Stimulated activated naive CD8-positive, alpha-beta T cell treated with anti-CD3 and anti-CD28 coated beads, Interleukin-15, amount 100 ng/mL, for 72 hours (primary cell): ENCODE measurements at places on chromosomes 1 and 21.

GRCh38 chr21:38775733-38776132 lies 30.0 kb upstream of the ETS2 start:
- DNase-seq: no peak

DNA sequence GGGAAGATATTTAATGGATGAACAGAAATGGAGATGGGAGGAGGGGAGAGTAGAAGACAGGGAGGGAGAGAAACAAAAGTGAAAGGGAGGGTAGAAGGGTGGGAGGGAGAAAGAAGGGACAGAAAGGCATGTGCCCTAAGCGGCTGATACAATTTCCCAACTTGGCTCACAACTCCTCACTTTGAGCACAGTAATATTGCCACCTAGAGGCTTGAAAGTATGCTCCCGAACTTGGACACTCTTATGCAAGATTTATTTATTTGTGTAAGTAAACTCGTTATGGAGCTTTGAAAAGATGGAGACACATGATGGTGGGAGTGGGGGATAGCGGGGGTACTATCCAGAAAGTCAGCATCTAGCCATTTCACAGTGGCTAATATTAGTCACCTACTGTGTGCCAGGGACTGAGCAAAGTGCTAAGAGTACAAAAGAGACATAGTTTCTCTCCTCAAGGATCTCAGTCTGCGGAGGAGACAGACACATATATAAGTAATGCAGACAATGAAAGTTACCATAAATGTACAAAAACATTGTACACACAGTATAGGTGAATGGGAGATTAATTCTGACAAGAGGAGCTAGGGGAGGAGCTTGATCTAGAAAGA lies 189.7 kb downstream of the SEC16B start:
- no peak for DNase-seq

GRCh38 chr21:45103971-45104520 lies 29.7 kb downstream of the ADARB1 start:
- no peak for DNase-seq

DNA sequence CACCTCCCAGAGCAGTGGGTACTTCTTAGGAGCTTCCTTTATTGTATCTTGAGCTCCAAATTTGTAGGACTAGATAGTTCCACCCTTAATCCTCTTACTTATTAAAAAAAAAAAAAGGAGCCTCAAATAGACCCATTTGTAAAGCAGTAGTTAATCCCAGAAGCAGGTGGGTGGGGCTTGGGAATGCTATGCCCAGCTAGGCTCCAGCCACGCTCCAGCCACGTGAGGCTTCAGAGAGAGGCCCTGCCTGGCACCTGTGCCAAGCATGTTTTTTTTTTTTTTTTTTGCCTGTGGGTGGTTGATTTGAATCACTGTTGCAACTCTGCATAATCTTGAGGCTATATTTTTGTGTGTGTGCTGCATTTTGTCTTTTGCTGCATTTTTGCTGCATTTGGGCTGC lies 7.0 kb downstream of the CACNA1E start:
- DNase-seq: no peak
